ENCODE measurements at places on chromosomes 2 and 18.

- no peak for DNase-seq
Observed at GRCh38 chr2:227862741-227863588, 8.5 kb upstream of the DAW1 start.

GRCh38 chr18:63325086-63325686 lies 5.6 kb upstream of the BCL2 start:
- DNase-seq: no peak

DNA sequence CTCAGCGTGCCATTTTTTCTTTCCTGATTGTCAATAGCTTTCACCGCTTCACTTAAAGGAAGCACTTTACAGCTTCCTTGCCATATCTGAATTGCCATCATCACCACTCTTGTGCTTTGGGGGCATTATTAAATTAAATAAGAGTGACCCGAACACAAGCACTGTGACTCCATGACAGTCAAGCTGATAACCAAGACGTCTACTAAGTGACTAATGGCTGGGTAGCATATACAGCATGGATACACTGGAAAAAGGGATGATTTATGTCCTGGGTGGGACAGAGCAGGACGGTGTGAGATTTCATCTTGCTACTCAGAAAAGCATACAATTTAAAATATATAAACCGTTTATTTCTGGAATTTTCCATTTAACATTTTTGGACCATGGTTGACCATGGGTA lies 24.3 kb upstream of the AFF3 start:
- no peak for DNase-seq

- DNase-seq: no peak
Observed at GRCh38 chr2:10495311-10495987, 47.3 kb upstream of the ODC1 start.

DNA sequence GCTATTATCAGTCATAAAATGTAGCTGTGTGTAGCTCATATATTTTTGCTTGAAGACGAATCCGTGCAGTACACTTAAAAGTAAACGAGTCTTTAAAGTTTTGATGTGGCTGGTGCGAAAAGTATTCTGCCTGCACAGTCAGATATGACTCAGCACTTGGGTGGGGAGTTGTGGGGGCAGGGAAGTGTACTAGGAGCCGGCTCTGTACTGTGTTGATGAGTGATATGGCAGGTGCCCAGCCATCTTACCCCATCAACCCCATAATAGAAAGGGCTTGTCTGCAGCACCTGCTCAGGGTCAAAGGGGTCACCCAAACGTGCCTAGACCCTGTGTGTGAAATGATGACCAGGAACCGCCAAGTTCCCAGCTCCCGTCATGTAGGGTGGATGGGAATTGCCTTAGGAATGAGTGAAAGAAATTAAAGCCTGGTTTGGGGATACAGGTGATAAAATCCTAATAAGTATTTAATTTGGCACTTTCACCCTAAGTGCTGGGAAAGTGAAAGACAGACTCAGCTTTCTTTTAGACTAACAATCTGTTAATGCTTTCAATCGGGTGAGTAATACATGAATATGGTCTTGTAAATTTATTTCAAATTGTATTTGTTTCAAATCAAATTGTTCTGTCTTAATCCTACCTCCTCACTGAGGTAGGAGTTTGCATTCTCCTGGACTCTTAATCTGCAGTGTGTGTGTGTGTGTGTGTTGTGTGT lies 48.0 kb downstream of the BCL2L11 start:
- no peak for DNase-seq

- no peak for DNase-seq
Observed at GRCh38 chr18:11383381-11383780, 226.0 kb upstream of the SLC35G4 start.

DNA sequence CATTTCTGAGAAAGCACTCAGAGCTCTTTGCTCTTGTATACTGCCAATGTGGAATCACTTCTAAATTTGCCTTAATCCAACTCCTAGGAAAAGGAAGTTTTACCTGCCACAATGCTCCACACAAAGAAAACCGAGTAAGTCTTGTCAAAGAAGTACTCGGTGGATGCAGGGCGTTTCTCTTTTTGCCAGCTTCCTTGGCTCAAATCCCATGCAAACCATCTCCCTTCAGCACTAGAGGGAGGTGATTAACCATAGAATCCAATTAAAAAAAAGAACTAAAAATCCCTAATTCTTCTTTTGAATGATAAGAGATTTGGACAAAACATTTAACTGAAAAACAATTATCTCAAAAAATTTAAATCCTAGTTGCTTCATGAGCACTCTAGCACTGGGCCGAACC lies 129.0 kb downstream of the RPRM start:
- no peak for DNase-seq

- no peak for DNase-seq
Observed at GRCh38 chr18:49015886-49016647, 65.3 kb upstream of the SMAD7 start.

DNA sequence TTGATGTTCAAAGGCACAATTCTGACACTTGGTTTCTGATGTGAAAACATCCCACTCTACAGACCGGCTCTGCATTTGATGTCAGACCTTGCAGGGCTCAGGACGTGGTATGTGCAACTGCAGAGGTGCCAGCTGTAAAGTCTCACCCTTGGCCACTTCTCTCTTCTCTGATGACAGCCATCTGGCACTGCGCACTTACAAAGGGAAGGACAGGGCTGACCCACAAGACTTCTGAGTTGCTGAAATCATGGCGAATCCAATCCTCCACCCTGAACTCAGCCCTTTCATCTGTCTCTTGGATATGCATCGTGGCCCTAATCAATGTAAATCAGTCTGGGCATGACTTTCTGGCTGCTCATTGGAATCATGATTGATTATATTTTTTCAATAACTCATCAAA lies 82.5 kb downstream of the SEPTIN10 start:
- DNase-seq: no peak

DNA sequence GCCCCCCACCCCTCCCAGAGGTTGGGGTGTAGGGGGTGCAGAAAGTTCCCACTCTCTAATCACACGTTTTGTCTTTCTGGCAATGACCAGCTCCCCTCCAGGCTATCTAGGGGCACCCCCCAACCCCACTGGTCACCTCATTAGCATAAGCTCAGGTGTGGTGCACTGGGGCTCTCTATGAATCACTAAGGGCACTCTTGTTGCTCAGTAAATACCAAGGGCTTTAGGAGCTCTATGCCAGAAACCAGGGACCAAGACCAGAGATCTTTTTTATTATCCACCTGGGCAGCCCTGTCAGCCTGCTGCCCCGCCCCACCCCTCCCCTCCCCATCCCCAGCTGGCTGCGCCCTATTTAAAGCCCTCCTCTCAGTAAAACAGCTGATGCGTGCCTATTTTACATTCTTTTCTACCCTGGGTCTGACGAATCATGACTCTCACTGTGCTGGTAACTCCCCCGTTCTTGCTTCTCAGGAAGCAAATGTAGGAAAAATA lies 24.3 kb downstream of the NCK2 start:
- no peak for DNase-seq

DNA sequence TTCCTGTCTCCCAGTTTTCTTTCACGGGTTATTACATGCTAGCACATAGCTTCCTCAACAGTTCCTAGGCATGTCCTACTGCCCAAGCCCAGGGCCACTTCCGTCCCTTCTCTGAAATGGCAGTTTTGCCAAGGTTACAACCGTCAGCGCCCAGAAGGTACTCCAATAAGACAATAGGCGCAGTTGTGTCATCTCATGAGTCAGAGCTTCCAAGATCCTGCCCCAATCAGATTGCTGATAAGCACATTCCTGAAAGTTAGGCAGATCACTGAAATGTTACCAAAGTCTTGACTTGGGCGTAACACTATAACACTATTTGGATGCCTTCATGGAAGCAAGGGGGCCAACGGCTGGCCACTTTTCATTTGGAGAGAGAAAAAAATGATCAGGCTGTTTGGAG lies 34.2 kb downstream of the GKN2 start:
- no peak for DNase-seq

DNA sequence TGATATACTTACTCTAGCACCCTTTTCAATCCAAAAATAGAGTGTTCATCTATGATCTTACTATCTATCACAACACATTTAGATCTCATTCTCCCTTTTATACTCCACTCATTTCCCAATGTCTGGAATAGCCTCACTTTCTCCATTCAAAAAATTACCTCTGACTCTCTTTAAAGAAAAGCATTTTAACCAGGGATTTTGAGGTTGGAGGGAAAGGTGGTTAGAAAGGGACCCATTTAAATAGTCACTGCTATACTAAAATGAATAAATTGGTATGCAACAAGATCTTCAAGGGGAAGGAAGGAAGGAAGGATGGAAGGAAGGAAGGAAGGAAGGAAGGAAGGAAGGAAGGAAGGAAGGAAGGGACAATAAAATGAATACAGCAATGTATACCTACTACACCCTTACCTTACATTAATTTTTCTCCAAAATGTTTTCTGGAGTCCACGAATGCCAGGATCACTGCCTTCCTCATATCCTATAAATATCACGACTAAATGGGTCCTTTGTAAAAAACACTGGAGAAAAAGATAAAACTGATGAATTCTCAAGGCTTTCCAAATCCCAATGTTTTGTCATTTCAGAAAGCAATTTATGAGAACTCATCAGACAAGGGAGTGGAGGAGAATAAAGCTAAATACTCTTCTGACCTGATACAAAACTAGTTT lies 202.7 kb downstream of the ZEB2 start:
- no peak for DNase-seq

DNA sequence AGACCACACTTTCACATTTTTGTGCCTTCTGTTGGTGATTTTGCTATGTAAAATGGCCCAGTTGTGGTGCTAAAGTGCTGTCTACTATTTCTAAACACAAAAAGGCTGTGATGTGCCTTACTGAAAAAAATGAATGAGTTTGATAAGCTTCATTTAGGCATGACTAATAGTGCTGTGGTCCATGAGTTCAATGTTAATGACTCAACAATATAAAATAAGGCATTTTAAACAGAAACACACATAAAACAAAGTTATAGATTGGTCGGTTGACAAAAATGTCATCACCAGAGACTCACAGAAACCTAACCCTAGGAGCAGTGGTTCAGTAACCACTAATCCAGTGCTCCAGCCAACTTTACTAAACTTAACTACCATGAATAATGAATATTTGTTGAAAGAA lies 160.0 kb downstream of the DNAH6 start:
- DNase-seq: no peak

GRCh38 chr2:120485096-120485495 lies 139.2 kb downstream of the INHBB start:
- DNase-seq: no peak

DNA sequence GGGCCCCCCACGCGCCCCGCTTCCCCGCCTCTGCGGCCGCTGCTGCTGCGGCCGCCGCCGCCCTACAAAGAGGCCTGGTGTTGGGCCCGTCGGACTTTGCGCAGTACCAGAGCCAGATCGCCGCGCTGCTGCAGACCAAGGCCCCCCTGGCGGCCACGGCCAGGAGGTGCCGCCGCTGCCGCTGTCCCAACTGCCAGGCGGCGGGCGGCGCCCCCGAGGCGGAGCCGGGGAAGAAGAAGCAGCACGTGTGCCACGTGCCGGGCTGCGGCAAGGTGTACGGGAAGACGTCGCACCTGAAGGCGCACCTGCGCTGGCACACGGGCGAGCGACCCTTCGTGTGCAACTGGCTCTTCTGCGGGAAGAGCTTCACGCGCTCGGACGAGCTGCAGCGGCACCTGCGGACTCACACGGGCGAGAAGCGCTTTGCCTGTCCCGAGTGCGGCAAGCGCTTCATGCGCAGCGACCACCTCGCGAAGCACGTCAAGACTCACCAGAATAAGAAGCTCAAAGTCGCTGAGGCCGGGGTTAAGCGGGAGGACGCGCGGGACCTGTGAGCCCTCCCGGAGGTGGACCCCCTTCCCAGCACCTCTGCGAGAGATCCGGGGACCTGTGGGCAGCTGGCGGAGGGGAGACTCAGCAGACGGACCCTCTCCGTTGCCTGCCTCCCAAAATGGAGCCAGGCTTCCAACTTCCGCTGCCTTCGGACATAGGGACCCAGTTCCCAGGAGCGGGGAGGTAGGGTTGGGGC lies 1.9 kb downstream of the SP5 start:
- peak; percentile 92 for DNase-seq

DNA sequence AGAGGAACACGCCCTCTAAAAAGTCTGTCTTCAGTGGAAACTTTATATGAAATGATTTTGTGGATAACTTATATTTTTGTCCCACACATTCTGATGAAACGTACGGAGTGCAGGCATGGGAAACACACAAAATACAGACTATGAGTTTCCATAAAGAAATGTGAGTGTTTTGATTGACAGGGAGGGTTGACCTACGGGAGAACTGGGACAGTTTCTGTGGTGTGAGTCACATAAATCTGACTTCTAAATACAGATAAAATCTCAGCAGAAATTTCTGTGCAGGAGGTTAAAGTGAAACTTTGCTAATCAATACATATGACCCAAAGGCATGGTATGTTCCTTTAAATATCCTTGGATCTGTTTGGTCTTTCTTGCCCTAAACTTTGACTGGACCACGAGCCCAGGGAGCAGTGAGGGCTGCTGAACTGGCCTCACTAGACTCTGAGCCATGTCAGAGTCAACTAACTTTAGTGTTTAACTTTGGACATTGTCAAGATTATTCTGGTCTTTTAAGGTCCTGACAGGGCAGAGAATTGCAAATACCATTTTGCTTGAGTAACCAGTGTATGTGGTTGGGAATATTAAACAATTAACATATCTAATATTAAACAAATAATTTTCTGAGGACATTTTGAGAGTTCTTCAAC lies 206.9 kb upstream of the LYPD1 start:
- DNase-seq: no peak

DNA sequence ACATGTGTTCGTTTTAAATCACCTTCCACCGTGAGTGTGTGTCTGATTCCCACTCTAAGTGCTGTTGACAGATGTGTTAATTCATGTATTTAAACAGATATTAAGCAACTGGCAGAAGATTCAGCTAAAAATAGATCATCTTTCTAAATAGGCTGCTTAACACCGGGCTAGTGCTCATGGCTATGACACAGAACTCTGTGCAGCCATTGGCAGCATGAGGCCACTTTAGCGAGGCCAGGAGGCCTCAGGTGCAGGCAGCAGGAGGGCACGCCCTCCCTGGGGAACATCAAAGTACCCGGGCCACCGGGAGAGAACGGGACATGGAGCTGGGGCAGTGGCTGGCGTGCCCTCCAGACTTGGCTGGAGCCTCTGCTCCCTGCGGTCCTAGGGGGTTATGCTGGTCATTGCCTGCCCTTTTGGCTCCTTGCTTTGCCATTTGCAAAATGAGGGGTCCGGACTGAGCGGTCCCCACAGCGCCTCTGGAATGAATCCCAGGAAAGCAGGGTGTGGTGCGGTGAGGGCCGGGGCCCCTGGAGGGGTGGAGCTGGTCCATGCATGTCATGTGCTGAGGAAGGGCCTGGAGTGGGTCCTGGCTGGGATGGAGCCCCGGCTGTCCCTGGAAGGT lies 62.8 kb upstream of the HDAC4 start:
- DNase-seq: no peak

DNA sequence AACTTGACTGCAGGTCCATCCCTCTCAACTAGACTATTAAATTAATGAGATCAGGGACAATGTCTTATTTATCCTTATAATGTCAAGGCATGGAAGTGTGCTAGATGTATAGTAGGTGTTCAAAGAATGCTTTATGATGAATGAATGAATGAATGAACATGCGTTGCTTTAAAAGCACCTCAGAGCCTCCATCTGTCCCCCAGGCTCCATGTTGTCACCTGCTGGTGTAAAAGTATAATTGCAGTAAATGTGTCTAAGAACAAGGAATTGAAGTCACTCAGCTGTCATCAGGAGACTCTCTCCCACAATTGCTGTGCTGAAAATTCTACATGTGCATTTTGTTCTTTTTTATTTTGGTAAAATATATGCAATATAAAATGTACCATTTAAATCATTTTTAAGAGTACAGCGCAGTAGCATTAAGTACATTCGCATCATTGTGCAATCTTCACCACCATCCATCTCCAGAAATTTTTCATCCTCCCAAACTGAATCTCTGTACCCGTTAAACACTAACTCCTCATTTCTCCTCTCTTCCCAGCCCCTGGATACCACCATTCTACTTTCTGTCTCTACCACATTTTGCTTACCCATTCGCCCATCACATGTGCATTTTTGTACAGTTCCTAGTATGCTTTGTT lies 52.6 kb downstream of the GNAL start:
- DNase-seq: peak; percentile 24
